ENCODE measurements at places on chromosomes 7 and 10.

DNA sequence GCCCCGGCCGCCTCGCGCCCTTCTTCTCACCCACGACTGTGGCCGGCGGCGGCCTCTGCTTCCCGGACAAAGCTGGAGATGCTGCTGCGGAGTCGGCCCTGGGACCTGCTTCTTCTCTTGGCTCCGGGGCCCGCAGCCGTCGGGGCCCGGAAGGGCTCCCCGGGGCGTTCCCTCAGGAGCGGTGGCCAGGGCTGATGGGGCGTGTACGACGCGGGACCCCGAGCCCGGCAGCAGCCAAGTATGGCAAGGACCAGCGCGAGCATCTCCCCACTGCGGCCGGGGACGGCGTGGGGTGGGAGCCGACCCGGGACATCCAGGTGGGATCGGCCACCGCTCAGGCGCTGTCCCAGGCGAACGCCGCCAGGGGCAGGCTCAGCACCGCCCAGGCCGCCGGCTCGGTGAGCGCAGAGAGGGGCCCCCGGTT is 27.6 kb upstream of the BMS1 start:
- DNase-seq, result no peak

GRCh38 chr10:19054289-19054835 is 5.8 kb downstream of the MALRD1 start:
- DNase-seq, result no peak

- DNase-seq, result peak; percentile 67
Measured at GRCh38 chr7:29194206-29194593, 375 bp upstream of the CHN2 start.

- peak; percentile 13 for DNase-seq
Measured at GRCh38 chr10:1401071-1401965, 336.0 kb downstream of the ADARB2 start.

GRCh38 chr7:20828947-20829346 is 42.3 kb upstream of the SP8 start:
- no peak for DNase-seq

DNA sequence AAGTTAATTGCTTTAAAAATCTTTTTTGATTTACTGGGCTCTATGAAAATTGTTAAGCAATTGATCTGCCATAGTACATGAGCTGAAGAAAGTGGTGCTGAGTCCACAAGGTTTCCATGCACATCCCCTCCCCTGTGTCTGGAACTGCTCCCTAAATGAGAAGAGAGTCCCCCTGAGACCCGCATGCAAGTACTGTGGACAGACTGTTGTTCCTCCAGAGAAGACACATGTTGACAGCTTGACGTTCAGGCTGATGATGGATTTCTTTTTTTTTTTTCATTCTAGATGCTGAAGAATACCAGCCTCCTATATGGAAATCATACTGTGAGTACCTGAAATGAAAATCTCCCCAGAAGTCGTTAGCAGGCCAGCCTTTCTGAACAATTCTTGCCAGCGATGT is 159.8 kb downstream of the CHN2 start:
- no peak for DNase-seq

DNA sequence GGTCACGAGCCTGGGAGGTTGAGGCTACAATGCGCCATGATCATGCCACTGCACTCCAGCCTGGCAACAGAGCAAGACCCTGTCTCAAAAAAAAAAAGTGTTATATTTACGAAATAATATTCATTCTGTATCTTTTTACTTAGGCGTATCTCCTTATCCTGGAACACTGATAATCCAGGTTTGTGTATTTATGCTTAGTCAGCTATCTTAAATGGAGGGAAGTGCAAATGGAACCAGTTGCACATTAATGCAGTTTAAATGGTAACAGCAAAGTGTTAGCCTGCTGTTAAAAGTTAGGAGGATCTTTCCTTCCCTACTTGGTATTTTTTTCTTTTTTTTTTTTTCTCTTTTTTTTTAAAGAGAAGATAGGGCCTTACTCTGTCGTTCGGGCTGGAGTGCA is 36.0 kb upstream of the RBM20 start:
- no peak for DNase-seq

DNA sequence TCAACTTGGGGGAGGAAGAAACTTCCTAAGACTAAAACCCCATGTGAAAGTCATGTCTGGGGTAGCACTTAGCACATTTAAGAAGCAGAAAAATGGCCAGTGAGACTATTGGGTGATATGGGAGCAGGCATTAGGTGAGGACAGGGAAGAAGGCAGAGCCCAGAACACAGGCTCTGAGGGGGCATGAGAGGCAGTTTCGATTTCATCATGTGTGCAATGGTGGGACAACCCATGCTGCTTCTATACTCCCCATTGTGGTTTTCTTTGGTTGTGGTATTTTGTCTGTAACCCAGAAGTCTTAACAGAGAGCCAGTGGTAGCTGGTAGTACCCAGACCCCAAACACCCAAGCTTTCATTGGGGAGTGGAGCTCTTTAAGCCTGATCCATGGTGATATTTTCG is 752.0 kb downstream of the GRID1 start:
- DNase-seq, result peak; percentile 6

DNA sequence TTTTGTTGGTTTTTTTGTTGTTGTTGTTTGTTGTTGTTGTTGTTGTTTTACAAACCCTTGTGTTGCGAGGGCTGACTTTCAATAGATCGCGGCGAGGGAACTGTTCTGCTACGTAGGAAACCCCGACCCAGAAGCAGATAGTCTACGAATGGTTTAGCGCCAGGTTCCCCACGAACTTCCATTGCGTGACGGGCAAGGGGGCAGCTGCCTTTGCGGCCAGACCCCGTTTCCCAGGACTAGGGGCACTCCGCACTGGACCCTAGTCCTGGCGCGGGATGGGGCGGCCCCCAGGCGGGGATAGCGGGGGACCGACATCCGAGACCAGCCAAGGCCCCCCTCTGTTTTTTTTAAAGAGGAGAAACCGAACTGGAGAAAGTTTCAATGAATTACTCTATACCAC is 119.6 kb downstream of the LRRTM3 start:
- no peak for DNase-seq

DNA sequence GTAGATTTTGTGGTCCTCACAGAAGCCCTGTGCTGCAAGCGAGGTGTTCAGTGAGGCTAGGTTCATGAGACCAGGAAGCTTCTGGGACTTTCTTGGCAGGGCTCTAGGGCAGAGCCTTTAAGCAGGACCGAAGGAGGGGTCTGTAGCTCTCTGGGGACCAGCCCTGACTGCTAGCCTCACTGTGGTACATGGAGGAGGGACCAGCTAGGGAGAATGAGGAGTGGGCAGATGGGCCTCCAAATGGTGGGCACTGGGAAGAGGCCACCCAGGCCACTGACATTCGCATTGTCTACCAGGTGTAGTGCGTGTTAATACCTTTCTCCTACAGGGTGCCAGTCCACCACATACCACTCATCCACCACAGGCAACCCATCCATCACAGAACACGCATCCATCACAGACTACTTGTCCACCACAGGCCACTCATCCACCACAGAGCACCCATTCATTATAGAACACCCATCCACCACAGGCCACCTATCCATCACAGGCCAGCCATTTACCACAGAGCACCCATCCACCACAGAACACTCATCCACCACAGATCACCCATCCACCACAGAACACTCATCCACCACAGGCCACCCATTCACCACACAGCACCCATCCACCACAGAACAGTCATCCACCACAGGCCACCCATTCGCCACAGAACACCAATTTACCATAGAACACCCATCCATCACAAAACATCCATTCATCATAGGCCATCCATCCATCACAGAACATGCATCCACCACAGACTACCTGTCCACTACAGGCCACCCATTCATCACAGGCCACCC is 31.6 kb upstream of the ZNF488 start:
- no peak for DNase-seq

GRCh38 chr10:11831520-11831951 is 8.4 kb downstream of the PROSER2 start:
- DNase-seq, result no peak

GRCh38 chr10:97007417-97007816 is 175.3 kb downstream of the LCOR start:
- no peak for DNase-seq

DNA sequence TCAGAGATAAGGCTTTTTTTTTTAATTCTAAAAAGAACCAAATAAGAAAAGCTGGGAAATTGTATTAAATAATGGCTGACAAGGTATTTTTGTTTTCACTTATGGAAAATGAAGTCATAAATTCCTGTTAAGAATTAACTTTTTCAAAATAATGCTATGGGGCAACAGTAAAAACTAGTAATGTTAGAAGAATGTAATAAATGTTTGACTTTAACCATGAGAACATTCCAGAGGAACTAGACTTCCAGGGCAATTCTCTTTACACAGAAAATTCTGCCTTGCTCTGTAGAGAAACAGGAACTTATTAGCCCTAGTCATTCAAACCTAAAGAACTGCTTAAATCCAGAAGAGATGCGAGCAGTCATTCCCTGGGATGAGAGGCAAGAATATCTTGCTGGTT is 571.1 kb downstream of the IPMK start:
- DNase-seq, result no peak

- peak; percentile 95 for DNase-seq
Measured at GRCh38 chr7:42236976-42237810, at the start of gene GLI3. Gene GLI3 (minus strand): TSS chr7:42237209. CDS start chr7:42223253, 13,956 bp downstream.

GRCh38 chr7:144497282-144497681 is 93.8 kb upstream of the NOBOX start:
- no peak for DNase-seq

GRCh38 chr7:18873734-18874336 is 243.6 kb downstream of the TWIST1 start:
- no peak for DNase-seq

DNA sequence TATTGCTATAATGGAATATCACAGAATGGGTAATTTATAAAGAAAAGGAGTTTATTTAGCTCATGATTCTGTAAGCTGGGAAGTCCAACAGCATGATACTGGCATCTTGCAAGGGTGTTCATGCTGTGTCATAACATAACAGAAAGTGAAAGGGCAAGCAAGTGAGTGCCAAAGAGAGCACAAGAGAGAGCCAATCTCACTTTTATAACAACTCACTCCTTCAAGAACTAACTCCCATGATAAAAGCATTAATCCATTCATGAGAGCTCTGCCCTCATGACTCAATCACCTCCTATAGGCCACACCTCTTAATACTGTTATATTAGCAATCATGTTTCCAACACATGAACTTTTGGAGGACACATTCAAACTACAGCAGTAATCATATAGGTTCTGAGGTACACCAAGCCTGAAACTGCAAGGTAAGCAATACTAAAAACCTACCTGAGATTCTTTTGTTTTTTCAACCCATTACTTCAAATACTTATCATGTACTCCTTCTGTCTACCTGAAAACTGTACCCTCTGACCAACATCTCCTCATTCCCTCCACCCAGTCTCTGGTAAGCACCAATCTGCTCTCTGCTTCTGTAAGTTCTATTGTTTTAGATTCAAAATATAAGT is 219.7 kb downstream of the MTERF1 start:
- DNase-seq, result no peak

GRCh38 chr10:75765789-75766096 is 334.3 kb downstream of the LRMDA start:
- no peak for DNase-seq

DNA sequence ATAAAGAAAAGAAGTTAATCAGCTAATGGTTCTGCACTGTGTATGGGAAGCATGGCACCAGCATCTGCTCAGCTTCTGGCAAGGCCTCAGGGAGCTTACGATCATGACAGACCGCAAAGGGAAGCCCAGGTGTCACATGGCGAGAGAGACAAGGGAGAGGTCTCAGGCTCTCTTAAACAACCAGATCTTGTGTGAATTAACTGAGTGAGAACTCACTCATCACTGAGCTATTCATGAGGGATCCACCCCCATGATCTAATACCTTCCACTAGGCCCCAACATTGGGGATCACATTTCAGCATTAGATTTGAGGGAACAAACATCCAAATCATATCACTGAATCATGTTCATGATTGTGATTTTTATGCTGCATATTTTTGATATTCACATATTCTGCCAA is 5.8 kb downstream of the USP54 start:
- no peak for DNase-seq

GRCh38 chr7:101185258-101185839 is 5.3 kb upstream of the NAT16 start:
- DNase-seq, result no peak

GRCh38 chr10:97333351-97333600 is 1.3 kb downstream of the FRAT2 start:
- no peak for DNase-seq

GRCh38 chr10:123519861-123520260 is 146.3 kb upstream of the GPR26 start:
- no peak for DNase-seq

DNA sequence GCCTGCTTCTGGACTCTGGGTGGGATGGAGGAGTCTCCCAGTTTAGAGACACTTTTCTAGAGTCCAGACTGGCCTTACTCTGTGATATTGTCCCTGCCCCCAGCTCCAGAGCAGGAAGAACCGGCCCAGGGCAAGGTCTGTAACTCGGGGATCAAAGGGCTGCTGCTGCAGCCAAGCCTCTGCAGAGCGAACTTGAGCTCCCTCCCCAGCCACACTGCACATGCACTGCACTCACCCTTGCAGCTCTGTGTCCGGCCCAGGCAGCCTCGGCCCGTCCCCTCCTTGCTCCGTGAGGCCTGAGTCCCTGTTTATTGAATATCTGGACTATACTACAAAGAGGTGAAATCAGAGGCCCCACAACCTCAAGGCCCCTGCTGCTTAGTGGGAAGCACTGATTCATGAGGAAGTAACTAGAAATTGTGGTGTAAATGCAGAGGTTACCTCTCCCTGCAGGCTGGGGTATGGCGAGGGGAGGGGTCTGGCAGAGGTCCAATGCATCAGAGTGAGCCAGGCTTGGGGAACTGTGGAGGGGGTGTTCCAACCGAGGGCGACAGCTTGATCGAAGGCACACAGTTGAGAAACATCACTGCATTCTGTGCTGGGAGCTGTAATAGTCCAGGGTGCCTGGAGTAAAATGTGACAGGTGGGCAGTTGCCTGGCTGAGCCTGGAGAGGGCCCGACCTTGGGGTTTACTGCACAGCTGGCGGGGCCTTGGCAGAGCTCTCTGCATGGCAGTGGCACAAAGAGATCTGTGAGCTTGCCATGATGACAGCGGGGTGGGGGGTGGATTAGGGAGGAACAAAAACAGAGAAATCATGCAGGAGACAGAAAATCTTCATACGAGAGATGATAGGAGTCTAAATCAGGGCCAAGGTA is 49.1 kb downstream of the AOC1 start:
- DNase-seq, result peak; percentile 63

DNA sequence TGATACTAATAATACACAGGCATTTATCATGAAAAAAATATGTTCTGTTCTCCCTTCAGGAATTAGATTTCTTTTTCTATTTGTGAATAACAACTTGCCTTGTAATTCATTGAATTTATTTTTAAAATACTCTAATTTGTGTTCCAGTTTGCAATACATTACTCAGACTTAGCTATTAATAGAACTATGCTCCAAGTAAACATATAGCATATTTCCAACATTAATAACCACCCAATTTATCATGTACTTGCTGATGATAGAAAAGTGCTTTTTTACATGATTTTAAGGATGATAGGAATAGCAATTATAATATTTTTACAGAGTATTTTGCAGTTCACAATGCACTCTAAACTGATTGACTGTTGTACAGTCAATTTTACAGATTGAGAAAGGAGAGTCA is 338.8 kb upstream of the SEMA3D start:
- no peak for DNase-seq
